ENCODE measurements at places on chromosomes 1 and 21.

DNA sequence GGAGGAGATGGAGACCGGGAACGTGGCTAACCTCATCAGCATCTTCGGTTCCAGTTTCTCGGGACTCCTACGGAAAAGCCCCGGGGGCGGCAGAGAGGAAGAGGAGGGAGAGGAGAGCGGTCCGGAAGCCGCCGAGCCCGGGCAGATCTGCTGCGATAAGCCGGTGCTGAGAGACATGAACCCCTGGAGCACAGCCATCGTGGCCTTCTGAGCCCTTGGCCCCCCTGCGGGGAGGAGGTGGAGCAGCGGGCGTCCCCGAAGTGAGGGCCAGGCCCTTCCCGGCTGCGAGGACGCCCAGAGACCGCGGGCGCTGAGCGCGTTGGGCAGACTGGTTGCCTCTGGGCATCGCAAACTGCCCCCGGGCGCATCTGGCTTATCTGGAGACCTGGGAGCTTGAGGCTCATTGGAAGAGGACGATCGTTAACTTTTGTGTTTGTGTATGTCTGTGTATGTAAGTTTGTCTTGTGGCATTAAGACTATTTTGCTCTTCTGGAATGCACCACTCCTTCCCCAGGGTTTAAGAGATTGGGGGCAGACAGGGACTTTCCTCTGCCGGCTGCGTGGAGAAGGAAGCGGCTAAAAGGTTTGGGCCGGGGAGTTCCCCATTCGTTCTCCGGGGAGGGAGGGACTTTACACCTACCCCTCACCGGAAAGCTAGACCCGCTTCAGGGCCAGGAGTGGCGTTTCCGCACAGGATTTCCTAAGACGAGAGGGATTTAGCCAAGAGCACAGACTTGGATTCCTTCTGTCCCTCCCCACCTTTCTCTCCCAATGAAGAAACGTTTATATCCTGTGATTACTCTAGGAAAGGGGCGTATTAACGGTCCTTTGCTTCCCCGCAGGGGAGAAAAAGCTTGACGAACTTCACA lies 1.4 kb downstream of the IER5 start:
- DNase-seq, result no peak

GRCh38 chr1:104056786-104057185 lies 307.1 kb downstream of the AMY1C start:
- DNase-seq, result no peak

DNA sequence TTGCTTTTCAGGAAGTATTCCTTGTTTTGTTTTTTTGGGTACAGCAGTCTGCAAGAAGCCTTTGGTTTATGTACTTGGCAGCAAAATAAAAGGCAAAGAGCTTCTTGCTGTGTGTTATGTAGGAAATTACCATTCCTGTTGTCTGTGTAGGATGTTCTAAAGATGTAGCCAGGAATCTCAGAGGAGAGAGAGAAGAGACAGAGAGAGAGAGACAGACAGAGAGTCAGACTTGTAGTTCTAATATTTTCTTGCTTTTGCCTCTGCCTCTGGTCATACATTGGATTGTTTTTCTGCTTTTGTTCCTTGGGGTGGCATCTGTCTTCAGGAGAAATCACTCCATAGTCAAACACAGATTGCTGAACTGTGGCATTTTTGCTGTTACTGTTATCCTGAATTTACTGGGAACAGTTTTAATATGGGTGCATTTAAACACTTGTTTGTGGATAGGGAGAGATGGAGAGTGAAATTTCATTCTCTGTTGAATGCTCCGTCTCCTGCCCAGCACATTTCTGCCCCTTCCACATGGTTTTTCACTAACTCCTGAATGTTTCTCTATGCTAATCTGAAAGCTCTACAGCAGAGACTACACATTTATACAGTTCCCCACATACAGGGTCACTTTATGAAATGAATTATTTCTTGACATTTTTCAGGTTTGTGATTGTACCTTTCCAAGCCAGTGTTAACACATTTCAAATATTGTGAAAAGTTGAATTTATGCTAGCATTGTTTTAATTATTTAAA lies 49.8 kb downstream of the POU2F1 start:
- no peak for DNase-seq

DNA sequence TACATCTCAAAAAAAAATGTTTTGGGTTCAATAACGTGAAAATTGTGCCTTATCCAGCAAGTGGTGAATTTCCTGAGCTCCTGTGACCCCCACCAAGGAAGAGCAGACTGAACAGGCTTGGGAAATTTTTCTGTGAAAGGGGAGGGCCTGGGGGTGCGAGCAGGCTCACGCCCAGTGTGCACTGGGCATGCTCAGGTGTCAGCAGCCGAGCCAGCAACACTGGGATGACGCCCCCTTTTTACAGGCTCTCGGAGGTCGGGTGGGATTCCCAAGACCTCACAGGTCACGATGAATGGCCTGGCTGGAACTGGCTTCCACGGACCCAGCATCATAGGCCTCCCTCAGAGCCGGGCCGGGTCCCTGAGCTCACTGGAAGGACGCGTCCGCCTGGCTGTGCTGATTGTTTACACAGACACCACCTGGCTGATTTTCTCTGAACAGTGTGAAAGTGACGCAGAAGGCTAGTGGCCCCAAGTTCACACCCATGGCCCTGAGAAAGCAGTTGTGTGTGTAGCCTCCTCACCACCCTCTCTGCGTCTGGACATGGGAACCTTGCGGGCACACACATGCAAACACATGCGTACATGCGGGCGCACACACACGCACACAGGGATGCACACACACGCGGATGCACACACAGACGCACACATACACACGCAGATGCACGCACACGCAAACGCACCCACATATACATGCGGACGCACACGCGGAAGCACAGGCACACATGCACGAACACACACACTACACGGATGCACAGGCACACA lies 9.2 kb downstream of the CSTB start:
- DNase-seq, result no peak

DNA sequence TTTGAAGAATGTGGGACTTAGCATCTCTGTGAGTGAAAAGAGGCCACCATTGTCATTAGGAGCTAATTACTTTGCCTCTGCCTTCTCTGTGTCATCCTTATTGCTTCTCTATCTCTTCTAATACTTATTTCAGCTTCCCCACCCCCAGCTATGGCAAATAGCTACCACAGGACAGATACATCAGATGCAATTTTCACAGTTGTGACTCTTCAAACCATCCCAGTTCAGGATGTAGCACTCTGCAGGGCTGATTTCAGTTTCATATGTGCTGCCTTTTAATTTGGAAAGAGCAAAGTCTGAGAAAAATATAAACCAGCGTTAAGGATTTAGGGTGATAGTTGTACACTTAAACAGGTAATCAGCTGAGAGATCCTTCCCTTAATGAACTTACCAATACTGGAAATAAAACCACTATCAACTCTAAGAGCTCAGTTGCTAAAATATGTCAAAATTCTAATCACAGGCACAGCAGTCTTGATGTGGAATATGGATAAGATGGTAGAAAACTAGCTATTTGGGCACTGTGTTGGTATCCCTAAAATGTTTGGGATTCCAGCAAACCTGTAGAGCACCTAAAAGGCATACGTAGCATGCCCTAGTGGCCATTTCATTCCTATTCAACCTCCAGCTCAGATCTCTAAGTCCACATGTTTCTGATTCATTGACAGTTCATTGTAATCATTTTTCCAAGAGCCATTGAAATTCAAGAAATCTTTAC lies 148.4 kb downstream of the SYT2 start:
- DNase-seq, result no peak

- no peak for DNase-seq
These were observed 128.8 kb downstream of the COQ8A start for GRCh38 chr1:227068883-227069282.

DNA sequence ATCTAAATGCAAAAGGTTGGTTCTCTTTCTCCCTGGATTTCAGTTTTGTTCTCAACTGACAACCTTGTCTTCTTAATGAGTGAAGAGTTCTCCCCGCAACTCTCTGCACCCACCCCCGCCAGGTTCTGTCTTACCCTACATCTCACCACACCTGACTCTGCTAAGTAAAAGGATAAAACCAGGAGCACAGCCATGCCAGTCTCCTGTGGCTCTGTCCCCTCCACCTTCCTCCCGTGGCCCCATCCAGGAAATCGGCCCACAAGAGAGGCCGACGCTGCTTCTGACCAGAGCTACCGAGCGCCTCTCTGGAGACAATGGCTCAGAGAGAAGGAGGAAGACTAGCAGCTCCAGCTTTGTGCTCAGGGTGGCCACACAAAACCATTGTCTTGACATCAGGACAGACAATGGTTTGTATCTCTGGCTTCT lies 72.2 kb downstream of the PLEKHA6 start:
- no peak for DNase-seq

DNA sequence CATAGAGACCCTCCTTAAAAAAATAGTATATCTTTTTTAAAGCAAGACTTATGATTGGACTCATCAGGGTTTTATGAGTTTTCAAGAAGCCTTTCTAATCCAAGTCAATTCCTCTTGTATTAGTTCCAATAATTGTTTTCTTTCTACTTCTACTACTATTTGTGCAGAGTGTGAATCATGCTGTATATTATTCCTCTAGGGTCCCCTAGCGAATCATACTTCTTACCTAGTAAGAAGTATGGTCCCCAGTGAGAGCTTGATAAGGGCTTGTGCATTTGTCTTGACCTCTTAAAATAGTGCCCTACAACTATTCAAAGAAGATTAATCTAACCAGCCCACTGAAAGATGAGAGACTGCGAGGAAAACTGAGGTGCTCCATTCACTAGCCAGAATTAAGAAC lies 715.7 kb upstream of the ZP4 start:
- no peak for DNase-seq
